ENCODE measurements at places on chromosomes 7 and 10.
A peak's percentile ranks its signal among the peaks of the same experiment; 100 is the strongest.

- peak; percentile 21 for DNase-seq
Measured at GRCh38 chr7:151470711-151471110, 30.8 kb upstream of the CRYGN start.

DNA sequence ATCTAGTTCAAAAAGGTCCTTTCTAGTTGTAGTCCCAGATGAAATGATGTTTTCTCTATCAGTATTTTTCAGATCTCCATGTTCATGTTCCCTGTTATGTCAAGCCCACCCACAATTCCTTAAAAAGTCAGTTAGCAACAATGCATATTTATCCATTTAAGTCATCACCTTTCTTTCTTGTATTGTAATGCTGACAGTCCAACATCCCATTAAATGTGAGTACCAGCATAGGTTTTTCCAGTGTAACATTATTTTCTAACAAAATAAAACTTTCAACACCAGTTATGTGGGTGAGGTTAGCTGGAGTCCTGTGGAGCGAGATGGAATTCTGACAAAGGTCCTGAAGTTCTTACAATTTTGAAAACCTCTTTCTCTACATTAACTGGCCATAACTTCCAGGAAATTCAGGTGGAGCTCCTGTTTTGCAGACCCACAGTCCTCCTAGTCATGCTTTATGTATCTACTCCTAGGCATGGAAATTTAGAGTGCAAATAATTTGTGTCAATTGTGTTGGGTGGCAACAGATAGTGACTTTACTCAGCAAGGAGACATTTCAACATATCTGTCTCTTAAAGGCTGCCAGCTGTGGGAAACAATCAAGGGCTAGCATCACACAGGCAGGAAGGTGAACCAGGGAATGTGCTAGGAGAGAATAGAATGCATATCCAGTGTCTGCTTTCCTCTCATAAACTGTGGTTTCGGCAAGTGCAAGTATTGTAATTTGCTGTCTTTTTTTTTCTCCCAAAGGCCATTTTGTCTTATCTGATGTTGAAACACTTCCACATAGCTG lies 162.6 kb downstream of the MTERF1 start:
- DNase-seq = no peak

- peak; percentile 36 for DNase-seq
Measured at GRCh38 chr10:44981172-44982113, 2.8 kb upstream of the DEPP1 start.

GRCh38 chr7:45122975-45123860 lies 11.7 kb upstream of the TBRG4 start:
- no peak for DNase-seq

DNA sequence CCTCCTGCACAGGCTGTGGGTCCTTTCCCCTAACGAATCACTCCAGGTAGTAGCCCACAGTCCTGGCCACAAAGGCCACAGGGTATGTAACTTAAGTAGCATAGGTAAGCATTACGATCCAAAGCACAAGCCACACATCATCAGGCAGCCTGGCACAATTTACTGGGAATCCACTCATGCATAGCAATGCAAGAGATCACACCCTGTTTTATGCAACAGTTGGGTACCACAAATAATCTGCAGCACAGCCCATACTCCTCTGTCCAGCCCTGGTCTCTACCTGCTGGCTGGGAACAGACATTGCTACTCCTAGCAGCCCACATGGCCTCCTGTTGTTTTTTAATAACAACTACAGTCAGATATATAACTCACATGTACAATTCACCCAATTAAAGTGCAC lies 34.3 kb downstream of the SRPK2 start:
- DNase-seq = peak; percentile 26

- DNase-seq = no peak
Measured at GRCh38 chr10:103691267-103691666, 164.1 kb downstream of the SH3PXD2A start.

DNA sequence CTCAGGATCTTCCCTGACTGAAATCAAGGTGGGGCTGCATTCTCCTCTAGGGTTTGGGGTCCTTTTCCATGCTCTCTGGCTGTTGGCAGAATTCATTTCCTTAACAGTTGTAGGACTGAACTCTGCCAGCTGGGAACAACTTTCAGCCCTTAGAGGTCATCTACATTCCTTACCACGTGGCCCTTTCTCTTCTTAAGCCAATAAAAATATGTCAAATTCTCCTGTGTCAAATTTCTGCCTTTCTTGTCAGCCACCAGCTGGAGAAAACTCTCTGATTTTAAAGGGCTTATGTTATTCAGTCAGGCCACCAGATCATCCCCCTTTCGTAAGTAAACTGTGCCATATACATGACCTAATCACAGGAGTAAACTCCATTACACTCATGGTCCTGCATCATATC lies 95.3 kb upstream of the IL6 start:
- no peak for DNase-seq

DNA sequence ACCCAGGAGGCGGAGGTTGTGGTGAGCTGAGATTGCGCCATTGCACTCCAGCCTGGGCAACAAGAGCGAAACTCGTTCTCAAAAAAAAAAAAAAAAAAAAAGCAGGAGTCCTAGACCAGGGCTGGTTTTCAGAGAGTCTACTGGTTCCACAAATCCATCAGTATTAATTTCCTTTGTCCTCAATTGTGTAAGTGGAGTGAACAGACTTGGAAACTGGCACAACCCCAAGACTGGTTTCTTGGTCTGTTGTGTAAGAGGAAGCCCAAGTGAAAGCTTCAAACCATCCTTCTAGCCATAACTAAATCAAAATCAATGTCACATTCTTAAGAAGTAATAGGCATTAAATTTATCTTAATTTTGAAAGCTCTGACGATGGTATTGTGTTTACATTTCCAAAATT lies 213.6 kb downstream of the DGKI start:
- no peak for DNase-seq

DNA sequence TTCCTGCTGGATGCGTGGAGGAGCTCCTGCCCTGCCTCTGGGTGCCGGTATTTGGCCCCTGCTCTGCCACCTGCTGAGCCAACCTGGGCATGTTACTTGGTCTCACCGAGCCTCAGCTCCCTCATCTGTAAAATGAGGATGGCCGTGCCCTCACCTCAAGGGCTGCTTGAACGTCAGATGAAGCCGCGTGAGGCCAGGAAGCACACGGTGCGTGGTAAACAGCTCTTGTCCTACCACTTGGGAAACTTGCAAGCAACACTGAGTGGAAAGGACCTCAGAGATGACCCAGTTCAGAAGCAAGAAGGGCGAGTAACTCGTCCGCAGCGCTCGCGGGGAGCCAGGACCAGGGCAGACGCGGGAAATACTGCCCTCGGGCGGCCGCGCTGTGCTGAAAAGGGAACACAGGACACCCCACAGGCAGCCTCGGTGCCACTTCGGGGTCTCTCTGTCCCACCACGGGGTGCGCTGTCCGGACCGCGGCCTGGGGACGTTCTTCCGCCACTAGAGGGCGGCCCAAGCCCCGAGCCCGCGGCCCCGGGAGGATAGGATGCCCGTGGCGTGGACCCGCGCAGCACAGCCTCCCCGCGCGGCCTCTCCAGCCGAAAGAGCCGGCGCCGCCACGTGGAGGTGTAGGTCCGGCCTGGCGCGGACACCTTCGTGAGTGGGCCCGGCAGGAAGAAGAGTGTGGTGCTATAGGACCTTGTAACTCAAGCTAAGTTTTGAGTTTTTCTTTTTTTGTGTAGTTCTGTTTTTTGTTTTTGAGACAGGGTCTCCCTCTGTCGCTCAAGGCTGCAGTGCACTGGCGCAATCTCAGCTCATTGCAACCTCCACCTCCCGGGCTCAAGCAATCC lies 94.1 kb downstream of the PRKAG2 start:
- peak; percentile 85 for DNase-seq

DNA sequence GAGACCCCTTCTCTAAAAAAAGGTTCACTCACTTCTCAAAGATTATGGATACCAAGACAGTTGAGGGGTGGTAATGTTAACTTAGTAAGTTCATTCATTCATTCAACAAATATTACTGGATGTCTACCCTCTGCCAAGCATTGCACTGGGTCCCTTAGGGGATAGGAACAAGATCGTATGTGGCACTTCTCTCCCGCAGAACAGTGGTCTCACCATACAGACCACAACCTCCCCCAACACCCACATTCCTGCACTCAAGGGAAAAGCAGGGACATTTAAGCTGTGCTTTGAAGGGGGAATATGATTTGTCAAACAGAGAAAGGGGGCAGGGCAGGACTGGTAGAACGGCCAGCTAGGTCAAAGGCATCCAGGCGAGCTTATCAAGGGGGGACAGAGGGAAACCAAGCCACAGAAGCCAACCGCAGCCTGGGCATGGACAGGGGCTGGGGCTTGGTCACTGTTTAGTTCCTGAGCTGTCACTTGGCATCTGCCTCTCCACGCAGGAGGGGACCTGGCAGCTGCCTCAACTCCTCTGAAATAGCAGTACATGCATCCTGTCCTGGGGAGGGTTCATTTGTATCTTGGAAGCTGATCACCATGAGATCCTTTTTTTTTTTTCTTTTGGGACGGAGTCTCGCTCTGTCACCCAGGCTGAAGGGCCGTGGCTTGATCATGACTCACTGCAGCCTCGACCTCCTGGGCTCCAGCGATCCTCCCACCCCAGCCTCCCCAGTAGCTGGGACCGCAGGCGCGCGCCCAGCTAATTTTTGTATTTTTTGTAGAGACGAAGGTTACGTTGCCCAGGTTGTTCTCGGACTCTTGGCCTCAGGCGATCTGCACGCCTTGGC lies 949 bp upstream of the CLIP2 start:
- no peak for DNase-seq

- no peak for DNase-seq
Measured at GRCh38 chr7:106757846-106758245, 96.9 kb upstream of the CCDC71L start.

- DNase-seq = no peak
Measured at GRCh38 chr7:73918926-73919693, 58.2 kb downstream of the TMEM270 start.

GRCh38 chr7:114783508-114783907 lies 138.4 kb upstream of the MDFIC start:
- DNase-seq = no peak

- DNase-seq = peak; percentile 65
Measured at GRCh38 chr7:139034855-139035585, 822 bp downstream of the ZC3HAV1L start.

DNA sequence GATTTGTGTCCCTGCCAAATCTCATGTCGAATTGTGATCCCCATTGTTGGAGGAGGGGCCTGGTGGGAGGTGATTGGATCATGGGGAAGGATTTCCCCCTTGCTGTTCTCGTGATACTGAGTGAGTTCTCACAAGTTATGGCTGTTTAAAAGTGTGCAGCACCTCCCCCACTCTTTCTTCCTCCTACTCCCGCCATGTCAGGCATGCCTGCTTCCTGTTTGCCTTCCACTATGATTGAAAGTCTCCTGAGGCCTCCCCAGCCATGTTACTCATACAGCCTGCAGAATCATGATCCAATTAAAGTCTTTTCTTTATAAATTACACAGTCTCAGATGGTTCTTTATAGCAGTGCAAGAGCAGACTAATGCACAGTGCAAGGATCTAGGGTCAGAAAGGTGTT lies 75.4 kb downstream of the CALD1 start:
- DNase-seq = no peak

GRCh38 chr10:60646966-60647796 lies 131.1 kb upstream of the CDK1 start:
- DNase-seq = no peak

DNA sequence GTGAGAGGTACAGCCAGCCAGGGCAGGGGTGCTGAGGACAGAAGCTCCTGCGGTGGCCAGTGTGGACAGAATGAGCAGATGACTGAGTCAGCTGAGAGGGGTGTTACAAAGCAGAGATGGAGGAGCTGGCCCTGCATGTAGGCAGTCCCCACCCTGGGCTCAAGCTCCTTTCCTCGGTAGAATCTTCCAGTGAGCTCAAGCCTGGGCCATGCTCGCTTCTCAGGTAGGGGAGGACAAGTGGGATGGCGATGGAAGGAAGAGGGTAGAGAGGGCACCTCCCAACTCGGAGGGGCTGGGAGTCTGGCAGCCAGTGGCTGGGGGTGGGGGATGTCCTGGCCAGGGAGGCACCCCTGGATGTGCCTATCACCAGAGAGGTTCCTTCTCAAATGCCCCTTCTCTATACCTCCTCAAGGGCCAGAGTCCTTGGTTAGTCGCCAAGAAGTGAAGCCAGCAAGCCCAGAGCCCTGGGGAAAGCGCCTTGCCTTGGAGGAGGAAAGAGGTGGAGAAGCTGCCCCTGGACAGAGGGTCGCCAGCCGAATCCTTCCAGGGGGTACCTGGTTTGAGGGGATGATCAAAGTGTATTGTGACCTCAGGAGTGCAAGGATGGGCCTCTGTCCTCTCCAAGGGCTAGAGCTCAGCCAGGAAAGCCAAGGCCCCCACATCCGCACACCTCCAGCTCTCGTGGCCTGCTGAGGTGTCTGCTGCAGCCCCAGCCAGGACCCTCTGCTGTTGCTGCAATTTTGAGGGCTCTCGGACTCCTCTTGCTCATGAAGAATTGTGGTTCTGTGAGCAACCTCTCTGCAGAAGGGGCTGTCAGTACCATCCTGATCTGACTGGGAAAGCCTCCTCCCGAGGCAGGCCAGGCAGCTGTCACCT lies 88.6 kb upstream of the MACROH2A2 start:
- DNase-seq = no peak

- no peak for DNase-seq
Measured at GRCh38 chr7:134482858-134483257, 24.0 kb upstream of the AKR1B1 start.

- no peak for DNase-seq
Measured at GRCh38 chr10:60809157-60809556, 30.9 kb downstream of the CDK1 start.

- no peak for DNase-seq
Measured at GRCh38 chr7:19972876-19973275, 199.5 kb upstream of the TMEM196 start.

DNA sequence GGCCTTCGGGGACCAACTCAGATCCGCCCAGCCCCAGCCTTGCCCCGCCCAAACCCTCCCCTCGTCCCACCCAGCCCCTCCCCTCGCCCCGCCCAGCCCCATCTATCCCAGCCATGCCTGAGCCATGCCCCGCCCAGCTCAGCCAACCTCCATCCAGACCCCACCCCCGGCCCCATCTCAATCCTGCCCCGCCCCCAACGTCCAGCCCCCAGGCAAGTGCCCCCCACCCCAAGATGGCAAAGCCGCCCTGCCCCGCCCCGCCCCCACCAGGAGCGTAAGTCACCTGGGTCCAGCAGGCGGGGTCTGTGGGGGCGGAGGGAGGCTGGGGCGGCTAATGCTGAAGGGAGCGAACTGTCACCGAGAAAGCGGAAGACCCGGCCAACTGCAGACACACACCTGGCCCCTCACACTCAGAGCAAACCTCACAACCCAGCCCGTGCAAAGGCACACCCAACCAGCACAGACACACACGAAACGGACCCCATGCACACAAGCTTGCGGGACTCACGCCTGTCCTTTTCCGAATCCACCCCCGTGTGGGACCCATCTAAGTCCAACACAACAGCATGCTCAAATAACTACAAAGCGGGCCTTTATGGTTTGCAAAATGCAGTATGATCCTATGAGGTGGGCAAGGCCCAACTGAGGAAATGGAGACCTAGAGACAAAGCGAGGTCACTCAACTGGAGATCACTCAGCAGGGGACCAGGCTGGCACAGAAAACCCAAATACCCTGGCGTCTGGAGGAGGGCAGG lies 11.5 kb upstream of the OGA start:
- DNase-seq = peak; percentile 37

DNA sequence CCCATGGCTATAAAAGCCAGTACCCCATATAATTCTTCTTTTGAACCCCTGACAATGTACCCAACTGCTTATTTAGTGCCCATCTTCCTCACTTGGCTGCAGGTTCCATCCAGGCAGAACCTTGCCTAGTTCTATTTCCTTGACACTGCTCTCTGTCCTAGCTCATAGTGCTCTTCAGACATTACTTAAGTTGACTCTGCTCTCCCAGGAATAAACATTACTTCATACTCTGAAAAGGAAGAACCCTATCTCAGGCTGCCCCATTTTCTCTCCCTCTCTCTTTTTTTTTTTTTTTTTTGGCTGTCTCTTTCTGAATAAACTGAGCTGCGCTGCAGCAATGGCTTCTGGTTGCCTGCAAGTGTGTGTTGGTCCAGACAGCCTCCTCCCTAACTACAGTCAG lies 21.0 kb downstream of the ACTA2 start:
- no peak for DNase-seq
